ENCODE measurements at places on chromosomes 2 and 18.

- no peak for DNase-seq
Observed at GRCh38 chr2:66236067-66236685, 198.7 kb upstream of the MEIS1 start.

DNA sequence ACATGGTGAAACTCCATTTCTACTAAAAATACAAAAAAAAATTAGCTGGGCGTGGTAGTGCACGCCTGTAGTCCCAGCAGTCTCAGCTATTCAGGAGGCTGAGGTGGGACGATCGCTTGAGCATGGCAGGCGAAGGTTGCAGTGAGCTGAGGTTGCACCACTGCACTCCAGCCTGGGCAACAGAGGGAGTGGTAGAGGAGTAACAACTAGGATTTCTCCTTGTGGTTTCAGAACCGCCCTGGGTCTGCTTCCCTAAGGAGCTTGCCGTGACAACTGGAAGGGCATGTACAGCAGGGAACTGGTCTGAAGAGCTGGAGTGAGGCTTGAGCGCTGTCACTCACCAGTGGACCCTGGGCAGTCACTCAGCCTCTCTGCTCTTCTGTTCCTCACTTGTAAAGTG, 29.1 kb downstream of the REEP1 start:
- no peak for DNase-seq

DNA sequence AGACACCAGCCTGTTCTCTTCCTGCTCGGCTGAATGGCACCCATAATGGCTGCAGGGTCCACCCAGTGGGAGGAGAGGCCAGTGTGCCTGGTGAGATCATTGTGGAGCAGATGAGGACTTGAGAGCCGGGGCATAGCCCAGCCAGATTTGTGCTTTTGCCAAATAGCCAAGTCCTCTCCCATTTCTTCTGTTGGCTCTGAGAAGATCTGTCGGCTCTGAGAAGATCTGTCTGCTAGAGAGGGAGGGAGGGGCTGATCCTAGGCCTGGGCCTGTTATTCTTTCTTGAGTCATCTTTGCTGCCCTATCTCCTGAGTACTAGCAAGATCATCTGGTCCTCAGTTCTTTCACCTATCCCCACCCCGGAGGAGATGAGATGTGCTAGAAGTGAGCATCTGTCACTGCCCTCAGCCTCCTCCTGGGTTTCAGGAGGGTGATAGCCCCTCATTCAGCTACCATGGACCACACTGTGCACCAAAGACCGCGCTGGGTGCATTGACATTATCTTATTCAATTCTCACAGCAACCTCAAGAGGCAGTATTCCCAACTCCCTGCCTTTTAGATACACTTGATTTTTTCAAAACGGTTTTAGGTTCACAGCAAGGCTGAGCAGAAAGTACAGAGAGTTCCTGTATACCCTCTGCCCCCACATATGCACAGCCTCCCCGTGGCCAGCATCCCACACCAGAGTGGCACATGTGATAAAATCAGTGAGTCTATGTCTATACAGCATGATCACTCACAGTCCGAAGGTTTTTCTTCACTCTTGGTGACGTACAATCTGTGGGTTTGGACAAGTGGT, 98.6 kb downstream of the CAPN13 start:
- DNase-seq = no peak

- peak; percentile 33 for DNase-seq
Observed at GRCh38 chr2:232875256-232876121, 5.4 kb downstream of the SNORC start.

DNA sequence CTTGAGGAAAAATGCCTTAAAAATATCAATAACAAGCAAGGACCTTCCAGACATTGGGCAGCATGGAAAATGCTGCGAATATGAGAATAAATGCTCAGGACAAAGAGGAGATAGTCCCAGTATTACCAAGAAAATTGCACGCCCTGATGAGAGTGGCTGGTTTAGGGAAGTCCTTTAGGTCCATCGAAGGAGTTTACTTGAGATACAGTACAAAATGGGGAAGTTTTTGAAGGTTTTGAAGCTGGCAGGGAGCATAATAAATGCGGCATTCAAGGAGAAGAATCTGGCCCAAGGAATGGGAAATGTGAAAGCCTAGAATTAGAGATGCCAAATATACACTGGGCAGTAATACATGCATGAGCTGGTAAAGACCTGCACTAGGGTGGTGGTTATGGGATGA, 90.2 kb upstream of the SPATS2L start:
- DNase-seq = no peak

DNA sequence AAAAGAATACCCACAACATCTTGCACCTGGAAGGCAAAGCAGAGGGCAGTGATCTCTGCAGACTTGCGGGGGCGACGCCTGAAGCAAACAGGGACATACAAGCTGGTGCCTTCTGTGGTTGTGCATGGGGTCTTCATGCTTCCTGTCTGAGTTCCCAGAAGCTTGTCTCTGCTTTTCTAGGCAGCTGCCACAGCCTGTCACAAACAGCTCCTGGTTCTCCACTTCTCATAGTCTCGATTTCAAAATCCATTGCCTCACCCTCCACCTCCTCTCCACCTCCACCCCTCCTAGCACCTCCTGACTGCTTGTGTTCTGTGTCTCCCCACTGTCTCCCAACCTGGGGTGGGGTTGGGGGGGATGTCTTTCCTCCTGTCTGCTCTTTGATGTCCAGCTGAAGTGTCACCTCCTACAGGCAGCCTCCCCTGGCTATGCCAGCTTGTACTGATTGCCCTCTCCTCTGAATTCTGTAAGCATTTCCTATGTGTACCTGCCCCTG, 1.7 kb upstream of the PROC start:
- no peak for DNase-seq

- DNase-seq = peak; percentile 57
Observed at GRCh38 chr2:154699575-154699930, 1.1 kb downstream of the KCNJ3 start.

- no peak for DNase-seq
Observed at GRCh38 chr2:143697744-143698143, 568.5 kb downstream of the ARHGAP15 start.

- DNase-seq = no peak
Observed at GRCh38 chr2:146850746-146851145, 994.1 kb upstream of the ACVR2A start.

GRCh38 chr2:20680744-20681375, 13.9 kb downstream of the GDF7 start:
- no peak for DNase-seq

- DNase-seq = no peak
Observed at GRCh38 chr2:64661741-64662169, 8.0 kb upstream of the SERTAD2 start.

GRCh38 chr2:34892766-34893165, 1293.7 kb upstream of the FAM98A start:
- DNase-seq = no peak

GRCh38 chr2:13485256-13485655, 768.5 kb downstream of the TRIB2 start:
- no peak for DNase-seq

DNA sequence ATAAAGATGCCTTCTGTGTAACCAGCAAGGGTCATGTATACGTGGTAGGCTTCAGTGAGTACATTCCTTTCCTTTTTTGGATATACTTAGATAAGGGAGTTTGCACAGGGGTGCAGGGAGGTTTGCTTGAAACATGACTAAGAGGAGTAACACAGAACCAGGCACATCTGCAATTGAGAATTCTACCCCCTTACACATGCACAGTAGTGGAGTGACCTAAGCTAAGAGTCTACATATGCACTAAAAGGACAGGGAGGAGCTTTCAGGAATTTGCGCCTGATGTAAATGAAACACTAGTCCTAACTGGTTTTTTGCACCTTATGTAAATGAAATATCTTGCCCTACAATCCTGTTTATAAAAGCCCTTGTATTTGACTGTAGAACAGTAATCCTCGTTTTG, 194.8 kb upstream of the NABP1 start:
- no peak for DNase-seq

DNA sequence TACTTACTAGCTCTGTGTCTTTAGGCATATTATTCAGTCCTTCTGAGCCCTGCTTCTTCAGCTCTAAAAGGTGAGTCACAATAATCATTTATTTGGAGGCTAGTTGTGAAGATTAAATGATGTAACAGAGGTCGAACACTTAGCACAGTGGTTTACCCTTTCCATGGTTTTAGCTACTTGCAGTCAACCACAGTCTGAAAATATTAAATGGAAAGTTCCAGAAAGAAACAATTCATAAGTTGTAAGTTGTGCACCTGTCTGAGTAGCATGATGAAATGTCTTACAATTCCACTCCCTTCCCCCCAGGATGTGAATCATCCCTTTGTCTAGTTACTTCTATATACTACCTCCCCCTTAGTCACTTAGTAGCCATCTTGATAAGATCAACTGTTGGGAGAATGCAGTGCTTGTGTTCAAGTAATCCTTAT, 217.6 kb upstream of the THUMPD2 start:
- DNase-seq = no peak

DNA sequence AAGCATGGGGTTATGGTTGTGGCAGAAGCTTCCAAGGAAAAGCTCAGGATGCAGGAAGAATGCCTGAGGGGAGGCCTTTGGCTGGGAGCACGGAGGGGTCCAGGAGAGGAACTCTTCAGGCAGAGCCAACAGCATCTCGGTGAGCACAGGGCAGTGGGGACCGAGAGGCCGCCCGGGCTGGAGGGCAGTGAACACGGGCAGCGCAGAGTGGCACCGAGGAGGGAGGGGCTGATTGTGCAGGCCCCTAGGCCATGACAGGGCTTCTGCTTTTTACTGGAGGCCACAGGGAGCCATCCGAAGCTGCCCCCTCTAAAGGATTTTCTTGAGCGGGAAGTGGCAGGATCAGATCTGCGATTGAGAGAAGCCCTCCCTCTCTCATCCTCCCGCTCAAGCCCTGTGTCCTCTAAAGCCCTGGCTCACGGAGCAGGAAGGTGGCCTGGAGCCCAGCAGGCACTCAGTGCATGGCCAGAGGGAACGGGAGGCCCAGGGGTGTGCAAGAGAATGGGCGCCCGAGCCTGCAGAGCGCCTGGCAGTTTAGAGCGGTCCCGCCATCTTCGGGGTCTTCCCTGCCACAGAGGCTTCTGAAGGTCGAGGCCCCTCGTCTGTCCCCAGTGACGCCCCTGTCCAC, 110.0 kb upstream of the STON1 start:
- DNase-seq = no peak

GRCh38 chr2:206855585-206856433, 83.5 kb upstream of the CPO start:
- DNase-seq = no peak

GRCh38 chr2:201643216-201643890, at the start of gene TMEM237:
TSS of gene TMEM237 (minus strand) at chr2:201643503. CDS start at chr2:201643400, 103 bp downstream.
- DNase-seq = no peak

Measured in NCI-H2081 (cell line).